IPS DF 6.9 (cell line): ENCODE measurements at places on chromosomes 6 and 20.

- DNase-seq, result no peak
Observed at GRCh38 chr20:2729791-2730190, 37.2 kb downstream of the EBF4 start.

DNA sequence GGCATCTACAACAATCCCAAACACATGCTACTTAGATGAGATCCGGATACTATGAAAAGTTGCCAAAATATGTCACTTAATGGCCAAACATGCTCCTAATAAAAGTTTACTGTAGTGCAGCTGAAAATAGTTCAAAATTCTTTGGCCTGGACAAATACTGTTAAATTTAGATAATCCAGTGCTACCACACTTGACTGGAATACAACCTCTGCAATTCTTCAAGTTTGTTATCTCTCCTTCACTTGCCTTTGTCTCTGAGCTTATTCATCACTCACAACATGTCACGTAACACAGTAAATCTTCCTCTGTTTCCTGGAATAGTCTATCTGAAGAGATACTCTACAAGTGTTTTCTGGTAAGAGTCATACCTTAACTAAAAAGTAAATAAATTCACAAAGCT, 10.5 kb upstream of the PLN start:
- no peak for DNase-seq

DNA sequence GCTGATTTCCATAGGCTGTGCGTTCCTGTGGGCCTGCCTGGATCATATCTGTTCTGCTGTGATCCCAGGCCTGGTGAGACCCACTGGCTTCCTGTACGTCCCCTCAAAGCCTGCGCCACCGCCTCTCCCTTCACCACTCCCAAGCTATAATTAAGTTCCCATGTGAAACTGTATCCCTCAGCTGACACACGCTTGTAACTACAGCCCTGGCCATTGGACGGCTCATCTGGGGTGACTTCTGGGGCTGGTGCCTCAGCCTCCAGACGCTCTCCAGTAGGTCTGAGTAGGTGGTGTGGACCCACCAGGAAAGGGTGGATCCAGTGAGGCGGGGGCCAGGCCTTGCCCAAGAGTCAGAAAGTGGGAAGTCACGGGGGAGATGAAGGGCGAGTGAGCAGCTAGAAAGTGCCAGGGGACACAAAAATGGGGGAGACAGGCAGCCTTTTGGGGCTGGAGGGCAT, 21.0 kb downstream of the PPARD start:
- no peak for DNase-seq

GRCh38 chr20:38125157-38126056, 39.7 kb downstream of the TGM2 start:
- DNase-seq, result no peak

- DNase-seq, result no peak
Observed at GRCh38 chr6:45619994-45620471, 242.3 kb upstream of the SUPT3H start.

- no peak for DNase-seq
Observed at GRCh38 chr20:675453-676314, at the start of gene SCRT2. Gene SCRT2, minus strand, starts transcription at chr20:675802. Its CDS starts 201 bp downstream, at chr20:675601.

GRCh38 chr20:24042646-24043045, 54.1 kb upstream of the GGTLC1 start:
- no peak for DNase-seq

DNA sequence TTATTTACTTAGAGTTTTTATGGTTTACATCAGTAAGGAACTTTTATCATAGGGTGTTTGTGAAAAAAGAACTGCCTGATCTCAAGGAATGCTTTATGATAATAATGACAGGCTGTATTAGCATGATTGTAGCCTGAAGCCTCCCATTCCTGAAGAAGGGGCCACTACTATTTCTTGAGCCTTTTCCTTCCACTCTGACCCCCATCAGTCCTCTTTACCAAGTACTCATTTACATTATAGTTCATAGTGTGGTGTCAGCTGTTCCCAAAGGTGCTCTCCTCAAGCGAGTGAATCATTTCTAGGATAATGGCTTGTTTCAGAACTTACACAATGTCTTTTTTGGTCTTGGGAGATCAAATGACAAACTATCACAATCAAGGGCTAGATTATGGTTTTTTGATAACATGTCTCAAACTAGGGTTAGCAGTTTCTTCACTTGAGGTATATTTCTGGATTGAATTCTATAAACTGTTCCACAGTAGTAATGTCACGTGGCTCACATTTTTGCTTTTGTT, 283.6 kb downstream of the CDKAL1 start:
- no peak for DNase-seq

- no peak for DNase-seq
Observed at GRCh38 chr20:59661621-59662020, 57.3 kb downstream of the PHACTR3 start.

GRCh38 chr6:24763578-24763977, 11.2 kb upstream of the GMNN start:
- no peak for DNase-seq

DNA sequence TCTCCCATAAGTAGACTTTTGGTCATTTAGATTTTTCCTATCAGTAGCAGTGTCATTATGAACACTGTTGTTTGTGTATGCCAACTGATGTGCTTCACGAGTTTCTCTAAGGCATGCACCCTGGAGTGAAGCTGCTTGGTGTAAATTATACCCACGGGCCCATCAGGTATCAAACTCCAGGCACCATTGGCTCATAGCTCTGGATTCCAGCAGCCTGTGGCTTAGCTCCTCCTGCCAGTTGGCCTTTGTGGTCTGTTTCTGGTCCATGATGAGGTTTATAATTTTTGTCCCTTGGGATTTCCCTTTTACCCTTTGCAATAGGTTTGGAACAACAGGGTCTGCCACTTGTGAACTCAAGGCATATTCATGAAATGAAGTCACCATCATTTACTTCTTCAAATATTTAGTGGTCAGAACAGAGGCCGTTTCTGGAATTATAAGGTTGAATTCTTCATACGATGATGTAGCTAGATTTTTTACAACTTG, 350.5 kb downstream of the PRL start:
- no peak for DNase-seq

- no peak for DNase-seq
Observed at GRCh38 chr20:59253779-59254319, 46.6 kb upstream of the EDN3 start.

GRCh38 chr6:167793421-167793820, 33.3 kb upstream of the AFDN start:
- DNase-seq, result no peak

DNA sequence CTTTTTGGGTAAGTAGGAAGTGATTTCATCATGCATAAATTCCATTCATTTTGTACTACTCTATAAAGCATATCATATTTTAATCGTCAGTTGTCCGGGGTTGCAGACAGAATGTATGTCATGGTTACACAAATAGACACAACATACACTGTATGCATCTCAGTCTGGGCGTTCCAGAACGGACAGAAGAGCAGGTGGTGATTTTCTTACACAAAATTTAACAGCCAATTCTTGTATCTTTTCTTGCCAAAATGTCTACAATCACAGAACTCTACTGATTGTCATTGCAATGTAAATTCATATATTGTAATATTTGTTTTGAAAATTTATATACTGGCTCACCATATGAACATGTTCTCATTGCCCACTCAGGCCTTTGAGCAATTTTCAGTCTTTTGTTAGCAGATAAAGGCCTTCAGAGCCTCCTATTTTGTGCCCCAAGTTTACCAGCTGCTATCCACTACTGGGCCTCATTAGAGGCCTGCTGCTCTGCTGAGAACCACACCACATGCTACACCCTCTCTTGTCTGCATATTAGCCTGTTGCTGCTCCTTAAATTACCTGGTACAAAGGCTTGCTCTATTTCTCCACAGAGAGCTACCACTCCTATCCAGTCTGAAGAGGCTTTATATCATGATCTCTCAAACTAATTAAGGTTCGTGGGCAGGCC, 61.5 kb downstream of the PRDM13 start:
- DNase-seq, result no peak

DNA sequence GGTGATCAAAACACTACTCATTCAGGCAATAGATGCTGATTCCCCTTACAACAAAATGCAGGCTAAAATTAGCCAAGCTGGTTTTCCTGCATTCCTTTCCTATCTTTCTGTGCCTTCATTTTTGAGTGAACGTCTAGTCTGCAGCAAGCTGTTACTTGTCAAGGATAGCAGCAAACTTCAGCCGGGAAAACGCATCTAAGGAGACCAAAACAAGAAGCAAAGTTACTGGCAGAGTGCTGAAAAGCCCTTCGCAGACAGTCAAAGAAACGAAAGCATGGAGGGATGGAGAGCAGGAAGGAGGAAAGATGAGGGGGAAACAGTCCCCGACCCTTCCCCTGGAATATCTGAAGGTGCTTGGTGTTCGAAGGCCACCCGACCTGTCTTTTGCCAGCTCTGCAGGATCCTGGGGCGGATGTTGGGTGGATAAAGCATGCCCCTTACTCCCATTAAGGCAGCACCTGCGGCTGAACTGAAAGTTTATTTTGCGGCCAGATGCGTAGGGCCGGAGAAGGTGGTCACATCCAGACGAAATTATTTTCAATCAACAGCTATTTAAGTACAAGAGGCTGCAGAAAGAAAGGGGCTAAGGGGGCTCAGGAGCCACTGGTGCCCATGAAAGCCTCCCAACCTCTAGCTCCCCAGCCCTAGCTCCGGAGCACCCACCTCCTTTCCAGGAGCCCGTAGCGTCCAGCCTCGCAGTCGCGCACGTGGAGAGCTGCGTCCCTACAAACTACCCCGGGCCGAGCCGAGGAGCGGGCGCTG, 538 bp downstream of the FERMT1 start:
- DNase-seq, result no peak

GRCh38 chr6:90328004-90328403, 31.4 kb upstream of the BACH2 start:
- DNase-seq, result no peak

DNA sequence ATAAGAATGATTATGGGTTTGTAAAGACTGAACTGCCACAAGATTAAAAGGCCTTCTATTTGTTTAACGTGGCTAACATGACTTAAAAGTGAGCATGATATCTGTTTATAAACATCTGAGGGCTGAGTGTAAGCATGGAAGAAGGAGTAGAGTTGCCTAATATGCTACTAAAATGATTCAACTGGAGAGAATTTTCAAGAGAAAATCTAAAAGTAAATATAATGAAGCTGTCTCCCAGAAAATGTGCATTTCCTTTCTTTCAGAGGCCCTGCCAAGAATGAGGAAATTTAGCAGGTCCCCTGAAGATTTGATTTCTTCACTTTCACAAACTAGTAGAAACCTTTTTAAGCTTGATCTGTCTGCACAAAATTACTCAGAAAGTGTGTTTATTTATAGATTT, 4.2 kb upstream of the EYA4 start:
- no peak for DNase-seq

GRCh38 chr20:3045042-3045815, 623 bp upstream of the MRPS26 start:
- DNase-seq, result no peak

DNA sequence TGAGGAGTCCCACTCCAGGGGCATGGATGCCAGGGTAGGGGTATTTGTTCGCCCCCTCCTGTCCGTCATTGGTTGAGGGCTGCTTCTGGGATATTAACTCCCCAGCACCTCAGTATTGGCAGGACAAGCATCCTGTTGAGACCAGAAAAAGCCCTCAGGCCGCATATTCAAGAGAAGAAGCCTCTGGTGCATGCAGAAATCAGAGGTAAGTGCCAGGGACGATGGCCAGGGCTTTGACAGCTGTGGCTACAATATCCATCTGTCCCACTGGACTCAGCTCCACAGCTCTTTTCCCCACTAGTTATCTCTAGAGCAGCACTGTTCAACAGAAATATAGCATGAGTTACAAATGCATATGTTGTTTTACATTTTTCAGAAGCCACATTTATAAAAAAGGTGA, 651.3 kb downstream of the KIF16B start:
- DNase-seq, result no peak

- no peak for DNase-seq
Observed at GRCh38 chr20:50258790-50259483, 68.3 kb downstream of the CEBPB start.

- no peak for DNase-seq
Observed at GRCh38 chr6:29547573-29547972, 12.0 kb downstream of the UBD start.

DNA sequence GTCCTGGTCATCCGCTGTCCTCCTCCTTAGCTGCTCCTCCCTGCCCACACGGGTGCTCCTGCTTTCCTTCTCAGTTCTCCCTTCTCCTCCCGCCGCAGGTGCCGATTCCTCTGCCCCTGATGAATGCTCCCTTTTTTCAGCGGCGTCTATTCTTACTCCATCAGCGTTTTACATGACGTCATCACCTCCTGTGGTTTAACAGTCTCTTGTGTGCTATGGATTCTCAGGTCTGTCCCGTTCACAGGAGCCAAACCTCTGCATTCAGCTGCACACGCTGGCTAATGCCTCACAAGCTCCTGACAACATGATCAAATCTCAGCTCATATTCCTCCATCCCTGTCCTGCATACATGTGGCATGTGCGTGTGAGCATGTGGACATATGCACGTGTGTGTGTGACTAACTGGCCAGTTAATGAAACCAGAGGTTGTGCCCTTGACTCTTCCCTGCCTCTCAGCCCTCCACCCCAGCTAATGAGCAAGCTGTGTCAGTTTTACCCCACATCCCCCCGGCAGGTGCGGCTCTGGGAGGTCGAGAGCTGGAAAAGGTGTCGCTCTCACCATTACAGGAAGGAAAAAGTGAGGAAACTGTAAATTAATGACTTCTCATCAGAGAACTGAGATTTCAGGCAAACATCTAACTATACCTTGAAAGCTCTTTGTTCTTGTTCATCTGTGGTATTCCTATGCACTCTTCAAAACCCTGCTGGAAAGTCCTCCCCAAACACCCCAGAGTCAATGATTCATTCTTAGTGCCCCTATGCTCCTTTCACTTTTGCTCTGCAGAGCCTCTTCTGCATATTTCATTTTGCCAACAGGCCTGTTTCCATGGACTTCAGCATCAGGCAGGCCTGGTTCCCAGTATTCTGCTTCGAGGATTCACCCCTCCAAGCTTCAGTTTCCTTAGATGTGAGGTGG, 163.1 kb downstream of the TTLL2 start:
- DNase-seq, result no peak

GRCh38 chr20:46965477-46965876, 70.8 kb downstream of the EYA2 start:
- no peak for DNase-seq

GRCh38 chr6:141153563-141153962, 979.2 kb upstream of the GJE1 start:
- peak; percentile 87 for DNase-seq

GRCh38 chr6:140393665-140394540, 1019.5 kb upstream of the CITED2 start:
- no peak for DNase-seq

- DNase-seq, result no peak
Observed at GRCh38 chr6:125562156-125562555, 187.3 kb upstream of the HEY2 start.

DNA sequence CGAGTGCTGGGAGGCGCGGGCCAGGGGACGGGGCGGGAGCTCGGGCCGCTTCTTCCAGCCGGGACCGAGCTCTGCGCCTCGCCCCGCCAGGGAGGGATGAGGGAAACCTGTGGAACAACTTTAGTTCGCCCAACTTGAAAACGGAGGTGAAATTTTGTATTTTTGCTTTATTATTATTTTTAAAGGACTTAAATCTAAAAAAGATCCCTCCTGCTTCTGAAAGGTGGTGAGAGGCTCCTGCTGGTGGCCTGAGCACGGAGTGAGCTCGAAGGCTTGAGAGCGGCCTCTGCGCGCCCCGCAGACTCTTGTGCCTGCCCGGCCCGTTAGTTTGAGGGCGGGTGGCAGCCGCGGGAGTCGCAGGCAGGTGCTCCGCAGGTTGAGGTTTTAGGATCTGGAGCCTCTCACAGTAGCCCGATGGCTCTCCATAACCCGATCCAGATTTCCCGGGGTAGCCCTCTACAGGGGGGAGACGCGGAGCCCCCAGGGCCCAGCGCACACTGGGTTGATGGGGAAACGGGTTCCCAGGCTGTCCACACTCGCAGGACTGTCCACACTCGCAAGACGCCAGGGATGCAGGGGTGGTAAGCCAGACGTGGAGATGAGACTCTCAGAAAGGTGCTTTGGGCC, 46.2 kb upstream of the SUPT3H start:
- DNase-seq, result no peak

GRCh38 chr6:44289726-44290260, 19.5 kb downstream of the TMEM151B start:
- no peak for DNase-seq
